ENCODE measurements at places on chromosomes 1 and 21. TPM values are rescaled to one million over a fixed set of nuclear protein-coding genes. Genes with fewer than 3 reads are reported as not detected.

DNA sequence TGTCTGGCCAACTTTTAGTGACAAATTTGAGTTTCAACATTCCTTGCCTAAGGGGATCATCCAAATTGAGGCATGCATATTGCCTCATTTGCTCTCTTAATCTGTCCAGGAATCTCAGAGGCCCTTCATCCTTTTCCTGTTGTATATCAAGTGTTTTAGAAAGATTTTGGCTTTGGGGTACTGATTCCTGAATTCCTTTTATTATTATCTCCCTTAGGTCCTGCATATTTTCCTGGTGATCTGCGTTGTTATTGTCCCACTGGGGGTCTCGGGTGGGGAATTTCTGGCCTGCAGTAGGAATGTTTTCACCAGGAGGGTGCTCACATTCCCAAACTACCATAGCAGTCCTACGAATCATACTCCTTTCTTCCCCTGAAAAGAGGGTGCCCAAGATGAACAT is 4.4 kb upstream of the AADACL3 start:
- H3K27ac ChIP-seq = no peak overlapping the region
- H3K27me3 ChIP-seq = no peaks in the 10 kb centered on the region
- no peaks in the 10 kb centered on the region for H3K36me3 ChIP-seq
- no peak overlapping the region for H3K4me3 ChIP-seq
- DNase-seq = no peak

GRCh38 chr1:60984062-60984799 is 98.1 kb upstream of the NFIA start:
- no peaks in the 10 kb centered on the region for H3K36me3 ChIP-seq
- H3K4me1 ChIP-seq = no peaks in the 10 kb centered on the region
- no peaks in the 10 kb centered on the region for H3K27me3 ChIP-seq

SAMD13 gene
- 0.72 TPM for total RNA-seq

- H3K27ac ChIP-seq = no peak overlapping the region
- no peak for DNase-seq
- H3K36me3 ChIP-seq = no peaks in the 10 kb centered on the region
- peaks cover 29% of the 10 kb centered on the region for H3K4me1 ChIP-seq
- H3K27me3 ChIP-seq = no peaks in the 10 kb centered on the region
Observed at GRCh38 chr1:200776949-200777348, 38.3 kb downstream of the CAMSAP2 start.
